ENCODE measurements at places on chromosomes 4 and X.
A peak's percentile ranks its signal among the peaks of the same experiment; 100 is the strongest.

- no peak for DNase-seq
These were observed 210.5 kb downstream of the ADAMTS3 start for GRCh38 chr4:72358483-72358882.

DNA sequence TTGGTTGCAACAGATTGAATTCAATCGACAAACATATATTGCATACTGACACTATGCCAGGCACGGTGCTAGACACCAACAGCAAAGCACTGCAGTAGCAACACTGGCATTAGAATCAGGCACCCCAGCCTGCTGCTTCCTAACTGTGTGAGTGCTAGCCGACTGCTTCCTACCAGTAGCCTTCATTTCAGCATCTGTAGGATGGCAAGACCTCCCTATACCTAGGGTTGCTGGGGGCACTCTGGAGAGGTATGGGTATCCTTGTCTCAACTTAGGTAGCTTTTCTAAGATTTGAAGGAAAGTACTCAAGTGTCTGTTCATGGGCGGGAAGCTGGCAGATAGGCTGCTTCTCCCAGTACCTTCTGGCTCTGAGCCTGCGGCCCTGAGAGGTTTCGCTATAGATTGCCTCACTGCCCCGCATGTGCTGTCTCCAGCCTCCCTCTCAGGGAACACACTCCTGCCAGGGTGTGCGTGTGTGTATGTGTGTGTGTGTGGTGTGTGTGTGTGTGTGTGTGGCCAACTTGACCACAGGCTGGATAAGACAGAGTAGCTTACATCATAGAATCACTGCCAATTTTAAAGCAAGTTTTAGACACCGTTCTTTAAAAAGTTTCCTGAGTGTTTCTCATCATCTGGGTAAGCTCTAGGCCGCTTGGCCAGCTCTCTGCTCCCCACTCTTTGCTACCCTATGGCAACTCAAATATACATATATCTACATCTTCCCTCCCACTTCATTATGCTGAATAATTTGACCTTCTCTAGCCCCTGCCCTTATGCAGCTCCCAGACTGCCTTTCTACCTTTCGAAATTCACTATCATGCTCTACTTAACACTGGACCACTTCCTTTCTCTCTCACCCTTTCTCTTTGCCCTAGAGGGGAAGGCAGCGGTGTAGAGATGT lies 97.0 kb upstream of the PJA1 start:
- no peak for DNase-seq

DNA sequence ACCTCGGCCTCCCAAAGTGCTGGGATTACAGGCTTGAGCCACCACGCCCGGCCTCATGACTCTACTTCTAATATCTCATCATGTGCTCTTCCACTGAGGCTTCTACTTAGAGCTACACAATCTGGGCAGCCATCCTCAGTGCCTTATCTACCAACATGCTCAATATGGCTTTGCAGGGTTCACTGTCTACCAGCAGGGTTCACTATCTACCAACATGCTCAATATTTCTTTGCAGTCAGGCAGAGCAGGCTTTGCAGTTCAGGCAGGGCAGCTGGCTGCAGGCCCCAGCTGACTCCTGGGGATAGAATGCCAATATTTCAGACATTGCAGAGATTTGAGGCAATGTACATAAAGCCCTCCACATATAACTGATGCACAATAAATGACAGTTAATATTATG lies 47.5 kb downstream of the PKD2 start:
- DNase-seq, result peak; percentile 10

DNA sequence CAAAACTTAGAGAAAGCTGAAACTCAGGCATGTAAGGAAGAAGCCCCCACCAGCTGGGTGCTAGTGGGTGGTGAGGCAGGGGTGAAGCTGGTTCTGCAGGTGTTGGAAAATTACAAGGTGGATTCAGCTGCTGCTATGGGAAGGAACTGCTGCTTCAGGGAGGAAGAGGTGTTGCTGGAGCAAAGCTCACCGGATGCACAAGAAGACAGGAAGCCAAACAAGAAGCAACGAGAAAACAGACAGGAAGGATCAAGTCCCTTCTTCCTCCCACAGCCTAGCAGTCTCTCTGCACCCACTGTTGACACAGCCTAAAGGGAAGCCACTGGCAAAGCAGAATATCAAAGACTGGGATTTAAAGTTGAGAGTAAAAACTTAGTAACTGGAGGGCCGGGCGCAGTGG lies 100.2 kb upstream of the JADE1 start:
- DNase-seq, result no peak

GRCh38 chr4:25123236-25123635 lies 37.0 kb downstream of the SEPSECS start:
- no peak for DNase-seq

DNA sequence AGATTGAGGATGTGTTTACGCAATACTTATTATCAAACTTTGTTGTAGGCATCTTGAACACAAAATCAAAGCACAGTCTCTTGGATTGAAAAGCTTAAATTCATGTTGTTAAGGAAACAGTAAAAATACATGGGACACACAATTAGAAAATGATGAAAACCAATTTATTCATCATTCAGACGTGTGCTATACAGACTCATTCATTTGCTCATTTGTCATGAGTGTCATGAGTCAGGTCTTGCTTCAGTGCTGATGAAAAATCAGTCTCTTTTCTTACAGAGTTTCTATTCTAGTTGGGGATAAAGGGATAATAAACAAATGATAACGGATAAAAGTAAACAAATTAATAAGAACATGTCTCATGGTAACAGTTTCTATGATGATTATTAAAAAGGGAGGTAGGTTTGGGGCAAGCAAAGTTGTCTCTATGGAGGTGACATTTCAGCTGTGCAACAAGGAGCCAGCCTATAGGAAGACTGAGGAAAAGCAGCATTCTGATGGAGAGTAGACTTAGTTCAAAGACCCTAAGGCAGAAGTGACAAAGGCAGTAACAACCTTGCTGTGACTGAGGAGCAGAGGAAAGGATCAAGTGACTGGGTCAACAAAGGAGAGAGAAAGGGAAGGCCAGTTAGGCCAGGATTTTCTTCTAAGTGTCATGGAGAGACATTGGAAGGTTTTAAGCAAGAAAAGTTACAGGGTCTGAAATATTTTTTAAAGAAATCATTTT lies 224.0 kb upstream of the HHIP start:
- DNase-seq, result no peak

DNA sequence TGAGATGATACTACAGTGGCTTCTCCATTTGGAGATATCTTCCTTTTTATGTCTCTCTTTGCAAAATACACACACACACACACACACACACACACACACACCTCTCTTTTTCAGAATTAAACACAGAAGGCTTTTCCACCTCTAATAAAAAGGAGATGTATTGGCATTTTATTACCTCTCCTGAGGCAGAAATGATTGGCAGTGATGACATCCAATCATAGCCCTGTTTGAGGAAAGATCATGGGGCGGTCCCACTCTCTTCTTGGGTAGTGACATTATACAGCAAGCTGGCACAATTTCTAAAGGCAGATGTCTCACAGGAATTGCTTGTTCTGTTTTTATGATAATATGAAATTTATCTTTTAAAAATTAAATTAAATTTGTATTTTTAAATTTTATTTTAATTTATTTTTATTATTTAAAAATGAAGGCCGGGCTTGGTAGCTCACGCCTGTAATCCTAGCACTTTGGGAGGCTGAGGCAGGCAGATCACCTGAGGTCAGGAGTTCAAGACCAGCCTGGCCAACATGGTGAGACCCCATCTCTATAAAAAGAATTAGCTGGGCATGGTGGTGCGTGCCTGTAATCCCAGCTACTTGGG lies 15.6 kb downstream of the CHRNA9 start:
- no peak for DNase-seq

DNA sequence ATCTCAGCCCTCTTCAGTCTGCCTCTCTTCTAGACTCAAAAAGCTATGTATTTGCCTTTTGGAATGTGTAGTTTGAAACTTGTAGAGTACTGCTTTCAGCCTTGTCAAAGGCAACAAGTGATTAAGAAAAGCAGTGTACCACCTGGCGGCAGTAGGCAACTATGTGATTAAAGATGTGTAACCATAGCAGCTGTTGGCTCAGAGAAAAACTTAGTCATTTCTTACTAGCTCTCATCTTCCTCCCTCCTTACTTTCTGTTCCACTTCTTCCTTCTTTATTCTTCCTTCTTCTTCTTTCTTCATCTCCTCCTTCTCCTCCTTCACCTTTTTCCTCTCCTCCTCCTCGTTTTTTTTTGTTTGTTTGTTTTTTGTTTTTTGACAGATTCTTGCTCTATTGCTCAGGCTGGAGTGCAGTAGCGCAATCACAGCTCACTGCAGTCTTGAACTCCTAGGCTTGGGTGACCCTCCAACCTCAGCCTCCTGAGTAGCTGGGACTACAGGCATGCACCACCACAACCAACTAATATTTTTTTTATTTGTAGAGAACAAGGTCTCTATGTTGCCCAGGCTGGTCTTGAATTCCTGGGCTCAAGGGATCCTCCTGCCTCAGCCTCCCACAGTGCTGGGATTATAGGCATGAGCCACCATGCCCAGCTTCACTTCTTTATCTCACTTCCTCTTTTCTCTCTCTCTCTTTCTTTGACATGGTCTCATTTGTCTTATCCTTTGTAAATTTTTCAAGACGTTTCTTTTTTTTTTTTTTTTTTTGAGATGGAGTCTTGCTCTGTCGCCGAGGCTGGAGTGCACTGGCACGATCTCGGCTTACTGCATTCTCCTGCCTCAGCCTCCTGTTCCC lies 32.6 kb downstream of the ABHD18 start:
- DNase-seq, result no peak

- no peak for DNase-seq
These were observed 465 bp downstream of the HAUS7 start for GRCh38 chrX:153469811-153470410.

GRCh38 chr4:154741131-154741665 lies 2.6 kb upstream of the LRAT start:
- no peak for DNase-seq

GRCh38 chrX:129908636-129909035 lies 2.7 kb downstream of the UTP14A start:
- DNase-seq, result no peak

DNA sequence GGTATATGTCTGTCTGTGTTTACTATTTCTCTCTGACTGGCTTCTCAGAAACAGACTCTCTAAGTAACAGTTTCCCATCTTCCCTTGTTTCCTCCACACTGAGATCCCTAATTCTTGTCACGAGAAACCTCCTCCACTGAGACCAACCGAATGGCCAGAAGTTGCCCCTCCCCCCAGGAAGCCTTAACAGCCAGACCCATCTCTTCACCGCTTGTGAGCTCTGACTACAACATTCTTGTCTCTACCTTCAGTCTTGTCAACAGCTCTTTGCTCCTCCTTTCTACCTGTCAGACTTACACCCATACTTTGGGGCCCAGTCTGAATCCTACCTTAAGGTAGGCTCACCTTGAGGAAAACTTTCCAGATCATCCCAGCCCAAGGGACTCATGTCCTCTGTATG lies 90.8 kb downstream of the NHSL2 start:
- no peak for DNase-seq

DNA sequence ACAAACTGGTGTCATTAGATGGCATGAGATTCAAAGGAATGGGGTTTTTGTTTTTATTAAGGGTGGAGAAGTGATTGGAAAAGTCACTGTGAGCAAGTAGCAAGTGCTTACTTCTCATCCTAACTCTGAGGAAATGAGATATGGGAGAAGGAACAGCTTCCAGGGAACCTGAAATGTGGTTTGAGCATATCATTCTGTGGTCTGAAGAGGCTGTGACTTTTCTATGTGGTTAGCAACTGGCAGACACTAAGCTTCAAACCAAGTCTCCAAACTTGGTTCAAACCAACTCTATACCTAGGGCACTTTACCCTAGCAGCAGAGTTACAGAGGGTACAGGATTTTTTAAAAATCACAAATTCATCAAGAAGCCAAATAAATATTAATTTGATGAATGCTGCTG lies 58.2 kb downstream of the DCLK2 start:
- DNase-seq, result no peak

- no peak for DNase-seq
These were observed 60.9 kb downstream of the SEC24B start for GRCh38 chr4:109494563-109494962.

DNA sequence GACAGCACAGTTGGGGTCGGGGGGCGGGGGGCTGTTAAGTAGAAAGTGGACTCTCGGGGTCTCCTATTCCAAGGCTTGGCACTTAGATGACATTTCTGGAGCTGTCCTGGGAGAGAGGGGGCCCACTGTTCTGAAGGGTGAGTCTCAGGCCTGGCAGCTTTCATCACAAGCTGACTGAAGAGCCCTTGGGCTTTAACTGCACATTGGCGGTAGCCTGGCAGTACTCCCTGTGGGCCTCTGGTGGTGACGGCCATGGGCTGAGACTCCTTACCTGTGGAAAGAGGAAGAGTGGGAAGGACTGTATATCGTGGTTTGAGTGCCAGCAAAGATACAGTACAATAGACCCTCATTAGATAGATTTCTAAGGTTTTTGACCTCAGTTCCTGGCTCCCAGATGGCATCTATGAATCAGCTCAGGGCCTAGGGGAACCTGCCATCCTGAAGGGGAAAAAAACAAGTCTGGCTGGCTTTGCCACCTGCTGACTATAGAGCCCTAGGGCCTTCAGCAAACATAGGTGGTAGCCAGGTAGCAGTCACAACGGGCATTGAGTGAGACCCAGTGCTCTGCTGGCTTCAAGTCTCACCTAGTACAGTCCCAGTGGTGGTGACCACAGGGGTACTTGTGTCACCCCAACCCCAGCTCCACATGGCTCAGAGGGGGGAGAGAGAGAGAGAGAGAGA lies 87.9 kb downstream of the ANKRD17 start:
- no peak for DNase-seq

- DNase-seq, result no peak
These were observed 57.0 kb upstream of the PROM1 start for GRCh38 chr4:16140879-16141249.

DNA sequence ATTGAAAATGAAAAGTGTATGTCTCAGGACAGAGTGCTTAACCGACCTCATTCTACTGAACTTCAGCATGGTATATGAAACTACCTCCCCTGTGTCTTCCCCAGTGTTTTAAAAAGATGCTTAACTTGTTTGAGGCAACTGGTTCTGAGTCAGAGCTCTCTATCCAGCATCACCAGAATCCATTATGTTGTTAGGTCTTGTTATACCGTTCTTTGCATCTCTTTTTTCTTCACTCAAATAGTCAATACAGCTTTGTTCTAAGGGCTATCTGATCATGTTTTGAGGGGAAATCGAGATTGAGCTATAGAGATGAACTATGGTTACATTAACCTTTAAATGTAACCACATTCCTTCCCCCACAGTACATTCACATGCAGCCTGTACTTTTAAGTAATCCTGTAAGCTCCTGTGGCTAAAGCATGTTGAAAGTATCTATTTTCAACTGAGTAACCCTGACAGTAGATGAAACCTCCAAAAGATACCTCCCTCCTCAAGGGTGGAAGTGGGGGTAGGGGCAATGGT lies 514.4 kb downstream of the RPA4 start:
- no peak for DNase-seq

DNA sequence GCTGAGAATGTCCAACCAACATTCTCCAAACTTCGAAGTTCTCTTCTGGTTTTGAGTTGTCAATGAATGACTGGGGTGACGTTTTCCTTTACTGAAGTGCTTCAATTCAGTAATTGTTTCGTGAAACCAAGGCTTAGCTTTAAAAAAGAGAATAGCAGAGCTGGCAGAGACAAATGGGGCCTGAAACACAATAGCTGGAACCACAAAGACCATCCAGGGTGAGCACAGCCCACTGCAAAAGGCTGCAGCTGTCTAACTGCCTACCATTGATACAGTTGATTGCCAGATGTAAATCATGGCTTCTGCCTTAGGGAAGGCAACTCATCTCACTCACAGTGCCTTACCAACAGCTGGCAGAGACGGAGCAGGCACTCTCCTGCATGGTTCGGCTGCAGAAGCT lies 78.7 kb upstream of the ZNF518B start:
- no peak for DNase-seq

GRCh38 chrX:17527135-17527701 lies 152.2 kb downstream of the NHS start:
- no peak for DNase-seq

- DNase-seq, result no peak
These were observed 39.4 kb upstream of the DCK start for GRCh38 chr4:70954032-70954431.
